ENCODE measurements at places on chromosomes 6 and 20.

DNA sequence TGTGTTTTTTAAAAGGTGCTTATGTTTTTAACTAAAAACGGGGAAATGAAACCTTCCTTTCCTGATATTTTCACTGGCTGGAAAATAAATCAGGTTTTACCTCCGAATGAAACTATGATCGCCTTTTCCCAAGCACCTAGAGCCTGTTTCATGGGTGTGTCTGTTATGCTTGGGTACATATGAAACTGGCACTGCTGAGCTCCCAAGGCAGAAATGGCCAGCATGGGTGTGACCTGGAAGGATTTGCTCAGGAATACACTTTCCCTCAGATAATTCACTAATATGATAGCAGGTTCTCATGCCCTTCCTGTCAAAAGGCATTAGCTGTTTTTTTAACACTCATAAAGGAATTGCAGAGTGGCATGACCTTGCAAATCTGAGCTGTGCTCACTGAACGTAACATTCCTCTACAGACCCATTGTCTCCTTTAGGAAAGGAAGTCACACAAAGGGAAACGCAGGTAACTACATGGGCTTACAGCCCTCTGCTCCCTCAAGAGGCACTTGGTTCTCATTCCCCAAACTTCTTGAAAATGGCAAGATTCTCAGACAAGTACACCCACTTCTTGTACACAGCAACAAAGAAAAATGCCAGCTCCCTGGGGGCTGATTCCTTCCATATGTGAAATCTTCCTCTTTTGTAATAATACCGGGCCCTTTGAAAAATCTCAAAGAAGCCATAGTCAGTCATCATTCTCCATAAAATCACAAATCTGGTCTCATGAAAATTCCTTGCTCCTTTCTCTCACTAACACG, 72.7 kb downstream of the METTL24 start:
- DNase-seq, result no peak

DNA sequence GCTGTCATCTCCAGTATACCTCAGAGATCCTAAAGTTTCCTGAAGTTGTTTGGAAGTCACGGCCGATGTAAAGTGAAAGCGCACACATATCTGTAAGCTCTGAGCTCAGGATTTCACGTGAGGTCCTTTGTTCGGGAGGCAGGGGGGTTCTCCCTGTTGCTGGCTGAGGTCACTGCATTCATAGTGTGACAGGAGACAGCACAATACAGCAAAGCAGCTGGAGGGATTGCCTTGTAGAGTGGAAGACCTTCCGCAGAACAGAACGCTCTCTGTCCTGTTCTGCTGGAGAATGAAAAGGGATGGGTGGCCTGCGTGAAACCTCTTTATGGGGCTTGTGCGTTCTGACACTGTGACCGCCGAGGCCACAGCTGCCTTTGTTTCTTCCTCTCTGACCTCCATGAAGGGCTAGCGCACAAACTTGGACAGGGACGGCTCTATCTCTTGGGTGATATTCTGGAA, 13.4 kb upstream of the SERPINB1 start:
- no peak for DNase-seq

- no peak for DNase-seq
Measured at GRCh38 chr6:15453186-15453585, 207.3 kb downstream of the JARID2 start.

DNA sequence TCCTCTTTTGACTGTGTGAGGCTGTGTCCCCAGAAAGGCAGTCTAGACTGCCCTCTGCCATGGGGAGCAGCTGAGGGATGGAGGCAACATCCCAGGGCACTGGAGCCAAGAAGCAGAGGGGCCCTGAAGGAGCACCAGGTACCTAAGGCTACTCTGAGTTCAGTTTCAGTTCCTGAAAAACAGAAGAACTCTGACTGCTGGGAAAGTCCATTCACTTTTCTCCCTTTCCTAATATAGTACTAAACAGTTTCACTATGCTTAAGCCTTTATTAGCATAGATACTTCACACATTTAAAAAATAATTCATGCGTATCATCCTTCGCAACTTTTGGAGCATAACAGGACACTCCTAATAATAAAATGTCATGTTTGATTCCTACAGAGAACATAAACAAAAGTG, 130.0 kb downstream of the FOXC1 start:
- no peak for DNase-seq

DNA sequence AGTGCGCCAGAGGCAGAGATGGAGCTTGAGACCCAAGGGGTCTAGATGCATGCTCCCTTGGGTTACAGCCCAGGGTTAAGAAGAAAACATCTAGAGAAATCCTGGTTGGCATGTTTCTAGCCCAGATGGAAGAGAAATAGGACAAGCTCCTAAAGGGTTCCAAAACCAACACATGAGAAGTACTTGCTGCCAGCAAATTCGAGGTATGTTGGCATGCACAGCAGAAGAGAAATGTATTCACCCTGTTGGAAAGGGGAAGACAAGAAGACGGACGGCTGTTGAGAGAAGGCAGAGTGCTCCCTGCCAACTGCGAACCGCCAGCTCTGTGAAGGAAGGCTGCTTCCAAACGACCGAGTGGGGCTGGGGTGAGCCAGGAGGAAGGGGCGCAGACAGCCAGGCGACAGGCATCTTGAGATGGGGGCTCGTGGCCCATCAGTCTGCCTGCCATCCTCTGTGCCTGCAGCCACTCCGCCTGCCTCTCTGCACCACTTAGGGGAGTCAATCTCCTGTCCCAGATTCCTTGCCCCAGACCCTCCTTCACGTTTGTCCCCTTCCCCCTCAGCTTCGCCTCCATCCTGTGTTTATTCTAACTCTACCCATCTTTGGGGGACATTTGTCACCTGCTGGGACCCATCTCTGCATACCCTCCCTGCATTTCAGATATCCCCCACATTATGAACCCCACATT, 249.2 kb downstream of the CDC5L start:
- no peak for DNase-seq

DNA sequence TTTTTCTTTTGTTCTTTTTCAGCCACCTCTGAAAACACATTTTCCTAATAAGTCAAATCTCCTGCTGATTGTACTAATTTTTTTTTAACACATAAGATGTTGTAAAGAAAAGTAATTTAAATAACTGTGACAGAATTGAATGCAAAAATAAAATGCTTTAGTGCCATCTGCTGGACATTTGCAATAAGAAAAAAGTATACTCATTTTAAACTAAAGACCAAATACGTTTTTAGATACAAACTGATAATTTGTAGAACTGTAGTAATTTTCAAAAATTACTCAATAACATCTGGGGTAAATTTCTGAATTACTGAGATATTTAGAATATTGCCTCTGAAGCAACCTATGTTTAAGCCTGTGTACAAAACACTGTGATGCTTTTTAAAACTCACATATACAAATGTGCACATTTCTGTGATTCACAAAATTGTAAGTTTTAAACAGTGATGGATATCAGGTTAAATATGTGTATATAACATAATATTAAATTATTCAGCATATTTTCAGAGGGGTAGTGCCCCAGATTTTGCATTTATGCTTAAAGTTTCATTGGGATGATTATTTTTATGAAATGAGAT, 198.7 kb downstream of the RIMS1 start:
- no peak for DNase-seq

DNA sequence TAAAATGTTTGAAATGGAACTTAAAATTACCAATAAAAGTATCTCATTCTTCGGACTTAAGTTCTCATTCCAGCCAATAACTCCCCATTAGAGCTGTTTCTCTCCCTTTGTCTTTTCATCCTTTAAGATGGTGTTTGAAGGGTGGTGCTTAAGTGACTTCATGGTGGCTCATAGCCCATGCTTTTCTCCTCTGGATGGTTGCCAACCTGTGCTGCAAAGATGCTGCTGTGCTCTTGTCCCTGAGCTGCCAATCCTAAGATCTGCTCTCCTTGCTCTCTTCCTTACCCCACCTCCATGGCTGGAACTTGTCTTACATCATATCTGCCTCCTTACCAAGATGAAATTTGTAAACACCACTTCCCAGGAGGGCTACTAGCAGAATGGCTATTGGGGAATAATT, 31.6 kb upstream of the PNRC1 start:
- DNase-seq, result no peak

DNA sequence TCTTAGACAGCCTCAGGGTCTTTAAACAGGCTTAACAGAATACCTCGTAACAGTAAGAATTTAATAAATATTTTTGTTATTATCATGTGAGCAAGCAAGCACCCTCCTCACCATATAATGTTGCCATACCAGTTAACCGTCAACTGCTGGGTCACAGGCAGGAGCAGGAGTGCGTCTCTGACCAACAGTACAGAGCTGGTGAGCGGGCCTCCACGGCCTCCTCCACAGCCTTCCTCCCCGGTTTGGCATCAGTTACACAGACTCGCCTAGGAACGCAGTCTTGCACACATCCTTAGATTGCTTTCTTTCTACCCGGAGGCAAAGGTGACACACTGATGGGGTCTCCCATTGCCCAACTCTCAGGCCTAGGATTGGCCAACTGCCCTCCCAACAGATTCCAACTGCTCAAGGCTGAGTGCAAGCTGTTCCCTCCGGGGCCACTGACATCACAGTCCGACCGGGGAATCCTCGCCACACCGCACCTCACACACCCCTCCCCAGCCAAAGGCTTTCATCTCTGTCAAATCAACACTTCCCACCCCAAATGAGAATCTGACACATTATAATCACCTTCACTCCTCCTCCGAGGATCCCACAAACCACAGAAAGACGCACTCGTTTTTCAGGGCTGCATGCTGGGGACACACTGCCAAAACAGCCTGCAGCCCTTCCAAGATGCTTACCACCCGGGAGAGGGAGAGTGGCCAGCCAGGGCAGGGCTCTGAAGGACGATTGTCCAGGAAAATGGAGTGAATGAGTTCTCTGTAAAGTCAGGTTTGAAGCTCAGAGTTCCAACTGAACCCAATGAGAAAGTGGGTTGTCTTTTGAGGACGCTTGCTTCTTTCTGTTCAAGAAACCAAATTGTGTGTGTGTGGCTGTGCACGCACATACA, 63.2 kb downstream of the PDE10A start:
- no peak for DNase-seq

GRCh38 chr6:56096946-56097621, 150.3 kb downstream of the COL21A1 start:
- no peak for DNase-seq

DNA sequence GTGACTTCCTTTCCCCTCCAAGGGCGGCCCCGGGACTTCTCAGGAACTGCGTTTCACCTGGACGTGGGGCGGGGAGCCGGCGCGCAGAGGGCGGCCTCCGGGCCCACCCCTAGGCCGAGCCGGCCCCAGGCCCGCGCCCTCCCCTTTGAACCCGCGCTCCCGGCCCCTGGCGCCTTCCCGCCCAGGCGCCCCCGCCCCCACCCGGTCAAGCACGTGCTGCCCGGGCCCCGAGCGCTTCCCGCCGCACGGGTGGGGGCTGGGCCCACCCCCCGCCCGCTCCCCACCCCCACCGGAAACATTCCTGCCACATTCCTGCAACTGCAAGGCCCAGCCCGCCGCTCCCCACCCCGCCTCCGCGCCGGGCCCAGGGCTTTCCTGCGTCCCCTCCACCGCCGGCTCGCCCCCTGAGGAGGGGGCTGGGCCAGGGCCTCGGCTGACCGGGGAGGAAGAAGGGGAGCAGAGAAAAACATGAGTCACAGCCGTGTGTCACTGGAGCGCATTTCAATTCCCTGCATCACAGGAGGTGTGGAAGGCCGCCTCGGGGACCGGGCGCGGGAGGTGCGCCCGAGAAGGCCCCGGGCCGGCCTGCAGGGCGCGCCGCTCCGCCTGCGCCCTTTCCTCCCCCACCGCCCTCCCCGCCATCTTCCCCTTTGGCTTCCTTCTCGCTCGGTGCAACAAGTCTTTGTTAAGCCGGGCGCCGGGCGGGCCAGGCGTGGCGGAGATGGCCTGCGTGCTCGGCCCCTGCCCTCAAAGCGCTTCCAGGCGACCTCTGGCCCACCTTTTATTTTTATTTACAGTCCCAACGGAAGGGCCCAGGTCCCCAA, 1.2 kb upstream of the HMGA1 start:
- DNase-seq, result no peak

DNA sequence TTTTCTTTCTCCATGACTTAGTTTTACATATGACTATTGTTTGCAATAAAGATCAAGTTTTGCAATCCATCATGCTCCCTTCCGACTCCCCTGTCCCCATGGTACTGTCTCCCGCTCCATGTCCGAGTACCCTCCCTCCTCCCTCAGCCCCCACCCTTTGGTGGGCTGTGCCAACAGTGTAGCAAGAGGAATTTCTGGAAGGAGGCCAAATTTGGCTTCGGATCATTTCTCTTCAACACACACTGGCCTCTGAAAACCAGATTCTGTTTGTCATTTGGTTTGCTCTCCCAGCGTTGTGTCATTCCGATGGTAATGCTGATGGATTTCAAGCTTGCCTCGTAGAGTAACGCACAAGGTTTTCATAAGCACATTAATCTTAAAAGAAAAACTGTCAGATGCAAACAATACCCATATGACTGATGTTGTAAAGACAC, 22.9 kb upstream of the PAX1 start:
- DNase-seq, result no peak

GRCh38 chr6:6581054-6581453, 7.5 kb upstream of the LY86 start:
- no peak for DNase-seq
